ENCODE measurements at places on chromosomes 5 and 9. TPM values are rescaled to one million over a fixed set of nuclear protein-coding genes. Genes with fewer than 3 reads are reported as not detected.
A peak's percentile ranks its signal among the peaks of the same experiment; 100 is the strongest.

The LRRC8A gene
- total RNA-seq = 88.7 TPM

DNA sequence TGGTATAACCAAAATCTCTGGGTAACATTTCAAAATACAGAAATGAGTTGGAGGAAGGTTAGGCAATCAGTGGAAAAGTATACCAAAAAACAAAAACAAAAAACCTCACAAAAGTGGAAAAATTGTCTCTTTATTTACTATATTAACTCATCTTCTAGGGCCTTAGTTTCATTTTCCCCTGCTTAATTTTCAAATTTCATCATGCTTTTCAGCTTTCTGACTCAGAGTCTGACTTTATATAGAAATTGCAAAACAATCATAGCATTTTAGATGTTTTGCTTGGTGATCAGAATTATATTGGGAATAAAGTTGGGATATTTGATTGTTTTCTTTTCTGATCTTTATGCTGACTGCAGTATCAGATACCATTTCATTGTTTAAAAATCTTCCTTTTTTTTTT, 257.0 kb upstream of the PRR16 start:
- H3K27ac ChIP-seq = no peak overlapping the region
- no peaks in the 10 kb centered on the region for H3K4me1 ChIP-seq
- no peak overlapping the region for H3K4me3 ChIP-seq
- H3K36me3 ChIP-seq = no peaks in the 10 kb centered on the region
- no peaks in the 10 kb centered on the region for H3K27me3 ChIP-seq

- H3K27me3 ChIP-seq = no peaks in the 10 kb centered on the region
- DNase-seq = no peak
- peak overlapping the region; percentile 82 for H3K27ac ChIP-seq
- H3K4me3 ChIP-seq = no peak overlapping the region
Measured at GRCh38 chr5:127002390-127002789, 28.0 kb downstream of the MARCHF3 start.

DNA sequence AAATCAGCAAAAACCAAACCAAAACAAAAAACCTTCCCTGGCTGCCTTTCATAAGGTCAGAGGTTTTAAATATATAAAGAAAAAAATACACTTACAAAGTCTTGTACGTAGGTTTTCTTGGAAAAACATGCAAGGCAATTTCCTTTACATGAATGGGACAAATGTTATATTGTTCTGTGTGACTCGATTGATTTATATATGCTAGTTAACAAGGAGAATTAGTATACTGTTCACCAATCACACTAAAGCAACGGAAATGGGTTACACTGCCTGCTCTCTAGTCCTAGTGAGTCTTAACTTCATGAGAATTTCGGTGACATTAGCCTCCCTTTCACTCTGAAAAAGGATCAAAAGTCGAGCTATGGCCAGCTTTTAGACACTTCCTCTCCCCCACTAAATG, 5.5 kb downstream of the GDF9 start:
- H3K27me3 ChIP-seq = 0 out of 2 replicates have a peak, but pooled peaks cover 4% of the 10 kb centered on the region
- H3K4me3 ChIP-seq = no peak overlapping the region
- H3K27ac ChIP-seq = no peak overlapping the region
- H3K36me3 ChIP-seq = no peaks in the 10 kb centered on the region
- H3K4me1 ChIP-seq = peaks cover 3% of the 10 kb centered on the region
- no peak for DNase-seq

- peaks cover 7% of the 10 kb centered on the region for H3K27me3 ChIP-seq
- no peaks in the 10 kb centered on the region for H3K4me1 ChIP-seq
- no peak for DNase-seq
Measured at GRCh38 chr5:146962801-146963355, 84.3 kb upstream of the PPP2R2B start.

The DMGDH gene
- not detected for total RNA-seq

The GRIN3A gene
- not detected for total RNA-seq

- peaks cover 15% of the 10 kb centered on the region for H3K36me3 ChIP-seq
- H3K27me3 ChIP-seq = no peaks in the 10 kb centered on the region
- H3K27ac ChIP-seq = no peak overlapping the region
- H3K4me3 ChIP-seq = no peak overlapping the region
- DNase-seq = no peak
Measured at GRCh38 chr5:180523629-180524466, 29.7 kb downstream of the CNOT6 start.

All from SJSA1 (cell line).